Hepatocyte (in vitro differentiated cells): ENCODE measurements at places on chromosomes 1 and 21. TPM values are rescaled to one million over a fixed set of nuclear protein-coding genes. Genes with fewer than 3 reads are reported as not detected.

IGSF21 gene
- 0.12 TPM in 1 of 2 replicates, not detected in the other for total RNA-seq

SYCP1 gene
- total RNA-seq: not detected in 2 replicates

HPCA gene
- total RNA-seq: not detected in 2 replicates

SH2D1B gene
- not detected in 2 replicates for total RNA-seq

PLEKHA6 gene
- total RNA-seq: 14.3 and 31.5 TPM in 2 replicates

BTBD19 gene
- total RNA-seq: 4.8 and 5.5 TPM in 2 replicates

ABCD3 gene
- total RNA-seq: 76.2 and 96.4 TPM in 2 replicates

TRIM45 gene
- total RNA-seq: 4.1 and 4.7 TPM in 2 replicates

SMIM34 gene
- not detected in 2 replicates for total RNA-seq

C1orf87 gene
- total RNA-seq: not detected in 2 replicates

RGS4 gene
- 13.1 and 16.8 TPM in 2 replicates for total RNA-seq

OR6K2 gene
- not detected in 2 replicates for total RNA-seq

TDRD10 gene
- 0.20 TPM in 1 of 2 replicates, not detected in the other for total RNA-seq

SLC26A9 gene
- total RNA-seq: 0.13 and 0.44 TPM in 2 replicates

COP1 gene
- total RNA-seq: 65.9 and 74.9 TPM in 2 replicates

AIRE gene
- 1.00 and 1.3 TPM in 2 replicates for total RNA-seq

PPIAL4G gene
- total RNA-seq: 0.07 TPM in 1 of 2 replicates, not detected in the other

WDR64 gene
- total RNA-seq: 0.07 TPM in 1 of 2 replicates, not detected in the other

AMY1A gene
- total RNA-seq: not detected in 2 replicates

CRP gene
- total RNA-seq: not detected in 2 replicates

COL24A1 gene
- total RNA-seq: 2.7 and 3.3 TPM in 2 replicates

CFH gene
- 123 and 138 TPM in 2 replicates for total RNA-seq

TMEM240 gene
- 4.3 and 6.2 TPM in 2 replicates for total RNA-seq

SV2A gene
- 4.5 and 5.0 TPM in 2 replicates for total RNA-seq

HNRNPCL2 gene
- not detected in 2 replicates for total RNA-seq

GNG12 gene
- total RNA-seq: 97.0 and 108 TPM in 2 replicates

WARS2 gene
- total RNA-seq: 18.3 and 19.3 TPM in 2 replicates

ADGRL4 gene
- total RNA-seq: 1.7 and 2.2 TPM in 2 replicates

KCNT2 gene
- 8.1 and 8.8 TPM in 2 replicates for total RNA-seq

OXCT2 gene
- total RNA-seq: 0.60 and 1.8 TPM in 2 replicates

LIPI gene
- total RNA-seq: not detected in 2 replicates

TRIM67 gene
- 0.12 and 0.13 TPM in 2 replicates for total RNA-seq

NBPF12 gene
- total RNA-seq: 8.0 and 10.3 TPM in 2 replicates

OBSCN gene
- total RNA-seq: 11.2 and 22.4 TPM in 2 replicates

NFASC gene
- total RNA-seq: 1.0 and 2.2 TPM in 2 replicates

CD5L gene
- not detected in 2 replicates for total RNA-seq

AUNIP gene
- 1.3 and 2.4 TPM in 2 replicates for total RNA-seq

TNFRSF18 gene
- total RNA-seq: not detected in 2 replicates

KRTAP12-2 gene
- total RNA-seq: not detected in 2 replicates

KRTAP19-1 gene
- not detected in 2 replicates for total RNA-seq

TCEA3 gene
- total RNA-seq: 30.2 and 30.8 TPM in 2 replicates

ATP5PB gene
- total RNA-seq: 291 and 320 TPM in 2 replicates

PRSS38 gene
- total RNA-seq: not detected in 2 replicates

CELA3B gene
- total RNA-seq: 0.33 TPM in 1 of 2 replicates, not detected in the other

ZNF593 gene
- total RNA-seq: 20.5 and 25.7 TPM in 2 replicates

CAMK1G gene
- total RNA-seq: 1.0 and 1.1 TPM in 2 replicates

MTHFR gene
- total RNA-seq: 29.3 and 31.0 TPM in 2 replicates

CHI3L2 gene
- 2.4 and 5.7 TPM in 2 replicates for total RNA-seq

KCNC4 gene
- total RNA-seq: 1.3 and 2.1 TPM in 2 replicates

ENTREP3 gene
- total RNA-seq: 8.1 and 8.8 TPM in 2 replicates

LGR6 gene
- 0.32 and 0.80 TPM in 2 replicates for total RNA-seq

ZNF648 gene
- total RNA-seq: 0.20 and 0.23 TPM in 2 replicates

FCRL5 gene
- total RNA-seq: not detected in 2 replicates

SELL gene
- total RNA-seq: 0.96 and 1.5 TPM in 2 replicates

LRRC53 gene
- not detected in 2 replicates for total RNA-seq

THEM5 gene
- not detected in 2 replicates for total RNA-seq

ZNF593OS gene
- total RNA-seq: 0.10 TPM in 1 of 2 replicates, not detected in the other

LHX8 gene
- 0.87 and 1.5 TPM in 2 replicates for total RNA-seq
